Kidney epithelial cell (primary cell): ENCODE measurements at places on chromosomes 16 and 17.

- no peak for DNase-seq
Measured at GRCh38 chr16:86297866-86298757, 212.2 kb upstream of the FOXF1 start.

- DNase-seq, result no peak
Measured at GRCh38 chr16:79339863-79340262, 260.7 kb downstream of the MAF start.

- no peak for DNase-seq
Measured at GRCh38 chr16:11677451-11677951, 9.2 kb downstream of the SNN start.

DNA sequence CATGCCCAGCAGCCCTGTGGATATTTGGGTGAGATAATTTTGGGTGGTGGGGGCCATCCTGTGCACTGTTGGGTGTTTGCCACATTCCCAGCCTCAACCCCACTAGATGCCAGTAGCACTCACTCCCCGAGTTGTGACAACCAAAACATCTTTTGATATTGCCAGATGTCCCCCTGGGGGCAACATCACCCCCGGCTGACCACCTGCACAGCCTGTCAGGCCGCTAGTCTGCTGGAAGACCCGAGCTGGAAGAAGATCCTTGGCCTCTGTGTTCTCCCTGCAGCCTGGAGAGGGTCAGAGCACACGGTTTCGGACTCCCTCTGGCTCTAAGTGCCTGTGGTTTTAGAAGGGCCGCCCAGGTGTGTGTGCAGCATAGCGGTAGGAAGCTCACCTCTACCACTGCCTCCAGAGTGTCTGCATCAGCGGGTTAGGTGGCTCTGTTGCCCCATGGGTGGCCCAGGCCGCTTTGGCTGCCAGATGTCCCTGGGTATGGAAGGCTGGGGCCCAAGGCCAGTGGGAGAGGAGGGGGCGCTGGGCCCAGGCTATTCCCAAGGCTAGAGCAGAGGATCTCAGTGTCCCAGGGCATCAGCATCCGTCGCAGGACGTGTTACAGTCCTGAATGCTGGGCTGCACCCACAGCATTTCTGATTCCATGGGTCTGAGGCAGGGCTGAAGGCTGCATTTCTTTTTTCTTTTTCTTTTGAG, 195.8 kb upstream of the GSE1 start:
- DNase-seq, result no peak

GRCh38 chr16:84925092-84925772, 86.1 kb downstream of the ZDHHC7 start:
- DNase-seq, result no peak

DNA sequence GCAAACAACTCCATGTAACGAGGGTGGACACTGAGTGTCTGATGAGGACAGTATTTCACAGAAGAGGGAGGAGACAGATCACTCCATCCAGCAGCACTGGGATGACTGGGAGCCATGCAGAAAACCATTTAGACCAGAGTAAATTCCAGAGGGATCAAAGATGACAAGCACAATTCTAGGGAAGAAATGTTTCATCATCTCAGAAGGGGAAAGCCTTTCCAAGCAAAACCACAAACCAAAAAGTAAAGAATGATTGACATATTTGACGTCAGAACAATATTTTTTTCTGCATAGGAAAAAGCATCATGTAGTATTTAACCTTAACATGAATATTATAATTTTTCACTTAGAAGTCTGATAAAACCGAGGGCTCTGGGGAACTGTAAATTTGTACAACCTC, 4.8 kb downstream of the DNASE1 start:
- DNase-seq, result no peak

DNA sequence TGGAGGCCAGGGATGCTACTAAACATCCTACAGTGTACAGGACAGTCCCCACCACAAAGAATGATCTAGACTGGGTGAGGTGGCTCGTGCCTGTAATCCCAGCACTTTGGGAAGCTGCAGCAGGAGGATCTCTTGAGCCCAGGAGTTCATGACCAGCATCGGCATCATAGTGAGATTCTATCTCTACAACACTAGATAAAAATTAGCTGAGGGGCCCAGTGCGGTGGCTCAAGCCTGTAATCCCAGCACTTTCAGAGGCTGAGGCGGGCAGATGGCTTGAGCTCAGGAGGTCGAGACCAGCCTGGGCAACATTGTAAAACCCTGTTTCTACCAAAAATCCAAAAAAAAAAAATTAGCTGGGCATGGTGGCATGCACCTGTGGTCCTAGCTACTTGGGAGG, 5.4 kb upstream of the ZNF500 start:
- DNase-seq, result no peak

GRCh38 chr16:15509593-15510535, 75.5 kb downstream of the BMERB1 start:
- DNase-seq, result no peak

- no peak for DNase-seq
Measured at GRCh38 chr16:67993207-67994039, 5.9 kb downstream of the DPEP2 start.

DNA sequence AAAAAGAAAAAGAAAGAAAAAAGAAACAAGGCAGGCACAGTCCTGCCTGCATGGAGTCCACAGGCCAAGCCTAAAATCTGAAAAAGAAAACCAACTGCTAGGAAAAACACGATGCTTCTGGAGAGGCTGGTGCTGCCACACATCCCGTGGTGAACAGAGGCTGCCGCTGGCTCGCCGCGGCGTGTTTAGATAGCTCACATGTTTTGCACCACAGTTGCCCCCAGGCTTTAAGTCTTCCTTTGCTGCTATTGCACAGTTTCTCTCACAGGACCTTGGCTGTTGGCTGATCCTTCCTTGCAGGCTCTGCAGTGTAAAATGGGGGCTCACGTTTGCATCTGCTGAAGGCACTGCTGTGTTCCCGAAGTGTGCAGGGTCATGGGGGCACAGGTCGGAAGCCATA, 8.6 kb downstream of the SLC6A4 start:
- no peak for DNase-seq

DNA sequence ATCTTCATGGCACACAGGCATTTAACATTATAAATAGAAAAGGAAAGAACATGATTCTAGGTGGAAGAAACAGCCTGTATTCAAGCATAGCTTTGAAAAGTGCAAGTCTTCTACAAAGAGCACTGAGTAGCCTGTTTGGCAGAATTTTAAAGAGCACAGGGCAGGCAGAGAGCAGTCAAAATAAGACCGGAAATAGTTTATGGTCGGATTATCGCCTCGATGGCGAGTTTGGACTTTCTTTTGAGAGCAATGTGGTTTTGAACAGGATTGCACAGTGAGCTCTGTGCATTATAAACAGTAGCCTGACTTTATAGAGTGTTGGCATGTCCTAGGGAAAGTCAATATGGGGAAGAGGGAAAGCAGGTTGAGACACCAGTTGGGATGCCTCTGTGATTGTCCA, 6.2 kb upstream of the TMEM100 start:
- no peak for DNase-seq

DNA sequence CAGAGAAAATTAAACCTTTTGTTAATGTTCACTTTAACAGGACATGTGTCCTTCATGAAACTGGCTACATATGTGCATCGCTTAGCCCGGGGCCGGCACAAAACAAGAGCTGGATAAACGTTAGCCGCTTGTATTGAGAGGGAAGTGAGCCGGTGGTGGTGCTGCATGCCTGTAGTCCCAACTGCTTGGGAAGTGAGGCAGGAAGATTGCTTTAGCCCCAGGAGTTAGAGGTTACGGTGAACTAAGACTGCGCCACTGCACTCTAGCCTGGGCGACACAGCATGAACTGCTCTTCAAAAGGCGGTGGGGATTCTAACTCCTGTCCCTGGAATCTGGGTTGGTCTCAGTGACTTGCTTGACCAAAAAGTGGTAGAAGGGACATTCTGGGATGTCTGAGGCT, 15.0 kb upstream of the SPHK1 start:
- no peak for DNase-seq

GRCh38 chr16:24851700-24852099, 5.9 kb downstream of the SLC5A11 start:
- DNase-seq, result no peak
